ENCODE measurements at places on chromosomes 6 and 20.

DNA sequence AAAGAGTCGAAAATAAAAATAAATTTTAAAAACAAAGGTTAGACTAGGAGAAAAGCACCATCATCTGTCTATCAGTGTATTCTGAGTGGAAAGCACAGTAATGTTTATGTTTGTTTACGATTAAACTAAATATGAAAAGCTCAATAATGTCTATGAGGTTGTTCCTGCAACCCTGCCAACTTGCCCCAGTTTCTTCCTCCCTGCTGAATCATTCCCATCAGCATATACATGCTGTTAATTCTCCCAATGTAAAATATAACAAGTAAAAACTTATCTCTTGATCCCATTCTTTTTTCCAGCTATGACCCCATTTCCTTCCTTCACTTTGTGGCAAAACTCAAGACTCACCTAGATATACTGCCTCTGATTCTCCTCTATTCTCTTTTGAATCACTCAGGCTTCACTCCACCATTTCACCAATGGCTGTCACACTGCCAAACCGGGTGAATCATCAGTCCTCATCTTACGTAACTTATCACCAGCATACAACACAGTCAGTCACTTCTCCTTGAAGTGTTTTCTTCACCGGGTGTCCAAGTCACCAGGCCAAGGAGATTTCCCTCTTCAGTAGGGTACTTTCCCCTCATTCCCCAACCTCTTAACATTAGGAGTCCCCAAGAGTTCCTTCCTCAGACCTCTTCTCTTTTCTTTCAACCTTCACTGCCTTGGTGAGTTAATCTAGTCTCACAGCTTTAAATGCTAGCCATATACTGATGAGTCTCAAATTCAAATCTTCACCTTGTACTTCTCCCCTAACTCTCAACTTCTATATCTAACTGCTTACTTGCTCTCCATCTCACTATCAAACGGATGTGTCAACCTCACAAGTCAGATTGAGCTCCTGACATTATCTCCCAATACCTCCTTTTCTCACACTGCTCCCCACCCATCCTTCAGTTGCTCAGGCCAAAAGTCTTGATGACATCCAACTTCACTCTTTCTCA lies 6.2 kb downstream of the TMEM242 start:
- DNase-seq: peak; percentile 42

GRCh38 chr6:93322651-93323050 lies 96.7 kb downstream of the EPHA7 start:
- no peak for DNase-seq

- no peak for DNase-seq
Observed at GRCh38 chr6:38105066-38105465, 285.5 kb downstream of the ZFAND3 start.

DNA sequence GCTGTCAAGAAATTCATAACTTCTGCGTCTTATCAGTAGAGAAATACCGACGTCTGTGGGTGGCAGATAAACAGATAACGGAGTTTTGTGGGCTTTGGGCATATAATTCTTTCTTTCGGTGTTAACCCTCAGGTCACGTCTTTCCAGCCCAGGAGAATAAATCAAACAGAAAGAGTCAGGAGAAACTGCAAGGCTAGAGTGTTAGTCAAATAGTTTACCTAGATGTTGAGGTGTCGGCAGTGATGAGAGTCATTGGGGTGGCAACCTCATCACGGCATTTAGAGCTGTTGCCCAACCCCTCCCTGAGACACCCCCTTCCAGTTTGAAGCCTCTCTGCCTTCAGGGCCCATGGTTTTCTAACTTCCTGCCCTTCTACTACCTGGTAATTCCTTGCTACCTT lies 49.5 kb downstream of the ADTRP start:
- peak; percentile 61 for DNase-seq

DNA sequence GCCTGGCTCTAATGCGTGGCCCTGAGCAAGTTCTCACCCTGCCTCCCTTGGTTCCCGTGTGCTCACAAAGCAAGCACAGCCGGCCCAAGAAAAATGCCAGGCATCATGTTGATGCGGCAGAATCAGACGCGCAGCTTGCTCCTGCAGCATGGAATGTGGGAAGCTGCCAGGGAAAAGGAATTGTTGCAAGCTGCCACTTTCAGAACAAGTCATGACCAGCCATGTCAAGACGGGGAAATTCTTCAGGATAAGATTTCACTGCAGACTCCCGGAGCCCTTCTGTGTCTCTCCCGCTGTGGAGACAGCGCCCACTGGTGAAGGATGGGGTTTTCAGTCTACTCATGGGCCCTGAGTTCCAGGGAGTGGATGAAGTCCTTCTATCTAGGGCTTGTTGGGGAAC lies 4.6 kb downstream of the DACT2 start:
- DNase-seq: no peak

GRCh38 chr6:126444659-126445273 lies 104.9 kb downstream of the CENPW start:
- DNase-seq: no peak

DNA sequence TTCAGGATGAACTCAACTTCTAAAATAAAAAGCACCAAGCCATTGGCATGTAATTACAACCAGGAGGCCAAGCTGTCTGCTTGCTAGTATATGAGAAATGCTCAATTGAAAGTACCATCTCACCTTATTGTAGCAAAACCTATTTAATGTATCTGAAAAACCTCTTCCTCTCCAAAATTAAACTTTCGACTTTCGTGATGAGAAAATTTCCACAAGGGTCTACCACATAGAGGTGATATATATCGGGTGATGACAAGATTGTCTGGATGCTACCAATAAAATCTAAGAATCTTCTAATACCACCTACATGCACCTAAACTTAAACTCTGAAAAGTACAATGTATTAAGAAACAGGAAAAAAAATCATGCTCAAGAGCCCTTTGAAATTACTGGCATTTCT lies 74.2 kb downstream of the ATXN1 start:
- DNase-seq: no peak

DNA sequence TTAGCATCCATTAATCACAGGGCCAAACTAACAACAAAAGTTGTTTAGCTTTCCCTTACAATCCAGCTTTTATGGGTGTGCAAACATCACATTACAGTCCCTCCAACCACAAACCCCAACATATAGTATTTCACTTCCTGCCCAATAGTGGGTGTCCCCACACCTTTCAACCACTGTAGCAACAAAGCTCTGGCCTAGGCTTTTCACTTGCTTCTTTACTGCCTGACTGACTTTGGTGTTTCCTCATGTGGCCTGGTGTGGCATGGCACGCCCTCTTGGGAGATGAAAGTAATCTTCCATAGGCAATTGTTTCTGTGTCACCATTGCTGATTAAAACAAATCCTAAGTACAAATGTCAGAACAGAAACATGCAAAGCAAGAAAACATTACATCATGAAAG lies 46.3 kb downstream of the MCM8 start:
- DNase-seq: peak; percentile 46

DNA sequence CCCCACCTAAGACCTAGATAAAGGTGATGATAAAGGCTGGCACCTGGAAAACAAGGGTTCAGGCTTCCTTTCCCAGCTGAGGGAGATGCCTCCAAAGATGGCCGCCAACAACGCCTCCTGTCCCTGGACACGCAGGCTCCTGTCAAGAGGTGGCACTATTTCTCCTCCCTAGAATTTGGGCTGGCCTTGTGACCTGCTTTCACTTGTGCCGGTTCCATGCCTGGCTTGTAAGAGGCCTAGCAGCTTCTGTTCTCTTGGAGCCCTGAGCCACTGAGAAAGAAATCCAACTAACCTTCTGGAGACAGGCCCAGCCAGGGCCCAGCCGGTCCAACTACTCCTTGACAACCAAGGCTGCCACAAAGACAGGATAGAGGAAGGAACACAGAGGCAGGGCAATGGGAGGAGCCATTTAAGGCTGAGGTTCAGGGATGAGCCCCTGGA lies 60.2 kb upstream of the RALY start:
- DNase-seq: peak; percentile 68

GRCh38 chr6:4320860-4321259 lies 185.5 kb upstream of the ECI2 start:
- DNase-seq: no peak

- DNase-seq: peak; percentile 80
Observed at GRCh38 chr6:3456898-3457709, at the start of gene SLC22A23. Gene SLC22A23 (minus strand): TSS chr6:3457050. CDS start chr6:3456559, 491 bp downstream.

DNA sequence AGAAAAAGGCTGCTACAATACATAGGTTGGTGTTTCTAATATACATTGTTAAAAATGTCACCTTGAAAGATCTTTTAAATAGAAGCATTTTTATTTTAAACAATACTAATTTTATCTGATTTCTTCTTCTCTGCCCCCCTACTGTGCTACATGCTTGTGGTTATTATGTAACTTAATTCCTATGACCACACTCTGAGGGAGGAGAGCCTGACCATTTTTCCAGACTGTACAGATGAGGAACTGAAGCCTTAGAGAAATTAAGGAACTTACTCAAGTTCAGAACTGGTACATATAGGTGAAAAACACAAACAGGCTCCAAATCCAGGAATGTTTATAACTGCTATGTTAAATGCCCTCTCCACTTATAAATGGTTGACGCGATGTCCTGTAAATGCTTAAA lies 43.4 kb upstream of the ARHGAP18 start:
- no peak for DNase-seq

DNA sequence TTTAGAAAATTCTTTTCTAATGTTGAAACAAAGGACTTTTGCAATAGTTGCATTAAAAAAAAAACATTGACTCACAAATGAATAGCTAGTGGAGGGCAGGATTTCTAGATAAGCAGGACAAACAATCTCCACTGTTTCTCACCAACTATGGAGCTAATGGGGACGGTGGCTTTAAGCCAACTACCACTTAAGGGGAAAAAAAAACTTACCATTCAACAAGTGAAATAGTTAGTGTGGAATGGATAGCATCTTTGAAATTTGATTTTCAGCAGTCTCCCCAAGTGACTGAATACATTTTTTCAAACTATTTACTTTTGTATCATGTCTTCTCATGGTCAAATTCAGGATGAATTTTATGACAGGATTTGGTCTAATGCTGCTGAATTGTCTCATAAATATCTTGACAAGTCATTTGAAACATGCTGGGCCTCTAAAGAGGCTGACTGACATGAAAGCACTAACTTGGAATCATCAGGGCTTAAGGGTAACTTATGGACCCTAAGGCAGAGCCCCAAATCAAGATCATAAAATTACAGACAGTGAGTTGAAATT lies 100.5 kb downstream of the EYA4 start:
- DNase-seq: no peak

GRCh38 chr20:54254596-54254995 lies 46.7 kb downstream of the PFDN4 start:
- DNase-seq: no peak

GRCh38 chr6:692356-692851 lies 535 bp downstream of the EXOC2 start:
- peak; percentile 81 for DNase-seq

DNA sequence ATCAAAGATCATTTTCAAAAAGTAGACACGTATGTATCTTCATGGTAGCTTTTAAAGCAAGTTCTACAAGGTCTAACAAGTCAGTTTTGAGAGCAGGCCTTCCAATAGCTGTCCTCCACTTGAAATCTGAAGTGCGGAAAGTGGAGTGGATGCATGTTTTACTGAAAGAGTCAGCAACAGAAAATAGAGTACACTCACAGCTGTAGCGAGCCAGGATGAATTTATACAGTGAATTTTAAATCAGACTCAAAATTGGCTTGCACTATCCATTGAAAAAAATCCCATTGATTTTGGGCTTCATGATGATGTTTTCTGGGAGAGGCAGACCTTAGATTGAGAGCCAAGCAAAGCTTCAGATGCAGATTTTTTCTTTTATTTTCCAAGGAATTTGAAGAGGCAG lies 80.6 kb downstream of the GJA10 start:
- DNase-seq: no peak

- DNase-seq: no peak
Observed at GRCh38 chr6:20540683-20541082, 6.4 kb downstream of the CDKAL1 start.

DNA sequence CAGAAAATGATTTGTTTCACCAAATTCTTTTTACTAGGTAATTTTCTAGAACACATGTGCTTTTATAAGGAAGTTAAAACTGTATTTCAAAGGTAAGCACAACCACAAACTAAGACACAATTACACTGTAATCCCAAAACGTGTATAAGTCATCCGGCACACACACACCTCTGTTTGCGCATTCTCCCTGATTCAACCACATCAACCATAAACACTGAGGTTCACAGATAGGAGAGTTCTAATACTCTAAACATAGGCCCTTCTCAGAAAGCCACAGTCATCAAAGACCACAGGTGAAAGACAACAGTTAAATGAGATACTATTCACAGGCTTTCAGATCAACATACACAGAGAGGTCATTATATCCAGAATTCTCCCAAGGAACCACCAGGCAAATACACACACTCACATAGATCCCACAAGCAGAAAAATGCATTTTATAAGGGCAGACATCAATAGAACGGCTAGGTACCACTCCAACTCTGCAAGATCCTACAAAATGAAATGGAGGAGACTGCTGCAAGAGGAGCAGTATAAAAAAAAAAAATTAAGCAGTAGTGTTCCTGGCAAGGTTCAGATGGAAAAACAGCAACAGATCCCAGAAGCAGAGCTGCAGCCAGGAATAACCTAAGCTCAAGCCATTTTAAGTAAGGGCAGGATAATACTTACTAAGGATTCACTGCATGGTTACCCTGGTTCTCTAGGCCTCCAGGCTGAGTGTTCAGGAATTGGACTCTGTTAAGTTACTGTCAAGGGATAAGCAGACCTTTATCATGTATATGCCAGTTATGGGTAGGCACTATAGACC lies 6.6 kb upstream of the FBXO9 start:
- no peak for DNase-seq

DNA sequence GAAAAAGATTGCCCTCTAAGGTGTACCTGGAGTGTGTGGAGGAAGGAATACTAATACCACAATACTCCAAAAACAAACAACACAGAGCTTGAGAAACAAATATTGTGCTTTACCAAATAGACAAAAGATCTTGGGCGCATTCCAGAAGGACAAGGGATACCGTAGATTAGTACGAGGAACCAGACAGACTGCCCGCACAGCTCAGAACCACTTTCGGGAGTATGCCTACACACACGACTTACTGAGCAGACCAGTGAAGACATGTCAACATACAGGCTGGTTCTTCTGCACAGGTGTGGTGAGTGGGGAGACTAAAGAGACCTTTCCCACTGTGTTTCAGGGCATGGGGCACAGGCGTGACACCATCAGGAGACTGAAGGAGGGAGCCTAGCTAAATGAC lies 15.8 kb upstream of the FOXQ1 start:
- no peak for DNase-seq

- DNase-seq: no peak
Observed at GRCh38 chr6:80021591-80021990, 17.1 kb downstream of the TTK start.

DNA sequence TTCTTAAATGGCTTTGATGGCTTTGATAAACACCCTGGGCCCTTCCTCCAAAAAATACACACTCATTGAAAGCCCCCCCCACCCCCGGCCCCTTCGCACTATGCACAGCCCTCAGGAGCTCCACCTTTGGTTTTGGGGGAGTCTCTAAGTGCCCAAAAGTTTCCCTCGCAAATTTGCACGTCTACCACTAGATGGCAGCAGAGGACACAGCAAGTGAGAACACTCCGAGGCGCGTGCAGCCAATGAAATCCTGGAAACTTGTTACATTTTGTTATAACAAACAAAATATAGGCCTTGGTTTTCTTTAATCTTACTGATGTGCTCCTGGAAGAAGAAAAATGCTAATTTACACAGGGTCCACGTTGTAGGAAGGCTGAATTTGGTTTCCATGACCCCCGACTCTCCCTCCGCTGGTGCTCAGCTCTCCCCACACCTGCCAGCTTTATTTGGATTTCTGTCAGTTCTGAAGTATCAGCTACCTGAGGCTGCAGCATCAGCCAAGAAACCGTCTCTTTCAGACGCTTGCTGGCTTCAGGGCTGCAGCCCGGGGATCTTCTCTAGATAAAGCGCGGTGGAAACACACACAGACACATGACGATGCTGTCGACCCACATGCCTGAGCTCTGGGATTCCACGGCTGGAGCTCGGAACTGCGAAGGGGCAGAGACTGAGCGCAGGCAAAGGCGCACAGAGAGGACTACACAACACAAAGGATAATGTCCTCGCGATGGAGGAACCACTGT lies 148.3 kb upstream of the RPS6KA2 start:
- DNase-seq: peak; percentile 52

Measured in activated T-cell treated with anti-CD3 and anti-CD28 coated beads, Interleukin-2, amount 50 U/mL, for 72 hours (primary cell).